Activated CD4-positive, alpha-beta T cell treated with anti-CD3 and anti-CD28 coated beads, Interleukin-2, amount 50 U/mL, for 1 hour (primary cell): ENCODE measurements at places on chromosomes 12 and 14.

- no peak for DNase-seq
These were observed 19.5 kb upstream of the CMKLR1 start for GRCh38 chr12:108358580-108358965.

- DNase-seq, result no peak
These were observed 1.4 kb downstream of the SIX1 start for GRCh38 chr14:60647837-60648248.

- no peak for DNase-seq
These were observed 49.4 kb upstream of the WSCD2 start for GRCh38 chr12:108079721-108080120.

- DNase-seq, result no peak
These were observed 98.3 kb upstream of the CPSF6 start for GRCh38 chr12:69141074-69141473.

GRCh38 chr12:50220363-50220995, 53.3 kb upstream of the CERS5 start:
- no peak for DNase-seq

- peak; percentile 92 for DNase-seq
These were observed 31.2 kb downstream of the TC2N start for GRCh38 chr14:91835920-91836843.

DNA sequence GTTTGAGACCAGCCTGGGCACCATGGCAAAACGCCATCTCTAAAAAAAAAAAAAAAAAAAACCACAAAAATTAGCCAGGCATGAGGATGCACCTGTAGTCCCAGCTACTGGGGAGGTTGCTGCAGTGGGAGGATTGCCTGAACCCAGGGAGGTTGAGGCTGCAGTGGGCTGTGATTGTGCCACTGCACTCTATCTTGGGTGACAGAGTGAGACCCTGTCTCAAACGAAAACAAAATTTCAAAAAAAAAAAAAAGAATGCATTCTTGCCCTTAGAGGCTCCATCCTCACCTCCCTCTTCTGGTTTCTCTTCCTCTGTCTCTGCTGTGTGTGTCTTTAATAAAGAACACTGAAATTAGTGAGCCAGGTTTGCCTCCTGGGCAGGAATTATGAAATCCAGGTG, 107.8 kb downstream of the VCPKMT start:
- DNase-seq, result no peak

- DNase-seq, result no peak
These were observed 148.9 kb downstream of the PPM1H start for GRCh38 chr12:62785941-62786559.

GRCh38 chr12:109763201-109763841, 49.7 kb downstream of the FAM222A start:
- DNase-seq, result no peak

DNA sequence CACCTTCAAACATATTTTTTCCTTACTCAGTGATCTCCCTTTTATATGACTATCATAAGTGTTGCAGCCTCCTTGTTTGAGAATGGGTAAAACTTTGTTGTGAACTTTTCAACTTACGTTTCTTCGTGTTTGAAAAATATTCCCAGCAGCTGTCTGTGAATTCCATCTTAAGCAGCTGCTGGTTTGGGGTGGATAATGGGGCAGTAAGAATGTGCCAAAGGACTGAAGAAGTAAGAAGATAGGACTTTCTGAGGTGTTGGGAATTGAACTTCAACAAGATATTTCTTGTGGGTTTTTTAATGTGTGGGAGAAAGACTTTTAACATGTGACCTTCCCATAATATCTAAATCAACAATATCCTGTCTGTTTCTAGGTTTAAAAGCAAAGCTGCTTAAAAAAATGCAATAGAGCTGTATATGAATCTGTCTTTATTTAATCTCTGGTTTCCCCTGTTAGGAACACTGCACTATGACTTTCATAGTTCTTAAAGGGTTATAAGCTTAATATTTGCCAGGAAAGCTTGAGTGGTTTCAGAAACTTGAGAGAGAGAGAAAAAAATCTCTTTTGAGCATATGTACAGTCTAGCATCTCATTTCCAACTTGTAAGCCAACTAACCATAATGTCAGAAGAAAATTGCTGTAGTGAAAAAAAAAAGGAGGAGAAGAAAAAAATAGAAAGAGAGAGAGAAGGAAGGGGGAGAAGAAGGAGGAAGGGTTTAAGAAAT, 1659.2 kb upstream of the FLRT2 start:
- DNase-seq, result no peak

DNA sequence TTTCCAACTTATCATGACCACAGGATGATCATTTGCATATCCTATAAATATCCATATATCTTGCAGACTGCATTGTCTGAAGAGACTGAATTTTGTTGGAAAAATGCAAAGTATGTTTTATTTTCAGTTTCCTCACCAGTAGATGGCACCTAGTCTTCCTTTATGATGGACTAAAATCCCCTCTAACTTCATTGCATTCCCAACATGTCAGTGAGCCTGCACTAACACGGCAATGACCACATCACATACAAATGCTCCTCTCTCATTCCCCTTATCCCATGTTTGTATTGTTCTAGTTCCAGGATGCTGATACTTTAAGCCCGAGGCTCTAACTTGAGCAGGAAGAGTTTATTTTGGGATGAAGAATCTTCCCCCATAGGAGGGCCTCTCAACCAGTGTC, 24.7 kb upstream of the MYBPC1 start:
- no peak for DNase-seq

DNA sequence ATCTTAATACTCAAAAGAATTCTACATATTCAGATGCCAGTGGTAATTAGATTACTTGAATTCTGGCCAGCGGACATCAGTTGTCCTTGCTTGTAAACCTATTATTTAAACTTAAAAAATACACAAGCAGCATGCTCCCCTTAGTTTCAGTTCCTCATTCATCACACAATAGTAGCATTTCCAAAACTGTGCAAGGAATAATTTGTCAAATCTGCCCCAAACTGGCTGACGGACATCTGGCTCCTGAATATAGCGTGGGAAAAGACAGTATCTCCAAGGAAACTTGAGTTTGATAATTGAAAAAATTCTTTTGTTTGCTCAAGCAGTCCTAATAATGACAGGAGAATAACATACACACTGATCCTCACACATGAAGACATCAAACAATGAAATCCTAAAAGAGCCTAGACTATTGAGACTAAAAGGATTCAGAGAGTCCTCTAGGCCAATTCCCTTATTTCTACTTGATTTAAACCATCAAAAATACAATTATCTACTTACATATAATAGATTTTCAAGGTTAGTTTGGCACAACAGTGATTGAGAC, 90.4 kb downstream of the KIF21A start:
- no peak for DNase-seq

DNA sequence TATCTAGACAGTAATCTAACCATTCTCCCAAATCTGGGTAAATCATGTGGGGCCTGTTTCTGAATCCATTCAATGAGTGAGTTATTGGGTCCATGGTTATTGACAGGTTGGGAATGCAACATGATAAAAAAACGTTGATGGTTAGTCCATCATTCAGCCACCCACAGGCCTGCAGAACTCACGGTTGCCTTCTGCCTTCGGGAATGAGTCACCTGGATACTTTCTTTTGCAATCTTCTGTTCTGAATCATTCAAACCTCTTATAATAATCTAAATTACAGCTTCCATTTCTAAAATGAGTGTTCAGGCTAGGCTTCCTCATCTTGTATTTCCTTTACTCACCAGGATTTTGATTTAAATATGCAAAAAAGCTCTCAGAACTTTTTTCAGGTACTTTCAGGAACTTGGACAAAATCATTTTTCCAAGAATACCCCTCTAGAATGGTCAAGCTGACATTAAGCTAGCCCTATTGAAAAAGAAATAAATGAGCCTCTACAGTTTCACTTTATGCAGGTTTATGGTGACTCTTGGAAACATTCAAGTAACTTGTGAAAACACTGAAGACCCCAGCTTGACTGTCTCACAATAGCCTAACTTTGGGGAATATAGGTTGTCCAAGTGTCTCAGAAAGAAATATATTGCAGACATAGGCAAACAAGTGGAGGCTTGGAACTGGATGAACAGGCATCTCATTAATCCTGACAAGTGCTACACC, 94.4 kb downstream of the KCNK10 start:
- no peak for DNase-seq

GRCh38 chr14:75069811-75070145, 337 bp downstream of the ZC2HC1C start:
- no peak for DNase-seq

- no peak for DNase-seq
These were observed 246.7 kb downstream of the GRIN2B start for GRCh38 chr12:13734584-13735152.

DNA sequence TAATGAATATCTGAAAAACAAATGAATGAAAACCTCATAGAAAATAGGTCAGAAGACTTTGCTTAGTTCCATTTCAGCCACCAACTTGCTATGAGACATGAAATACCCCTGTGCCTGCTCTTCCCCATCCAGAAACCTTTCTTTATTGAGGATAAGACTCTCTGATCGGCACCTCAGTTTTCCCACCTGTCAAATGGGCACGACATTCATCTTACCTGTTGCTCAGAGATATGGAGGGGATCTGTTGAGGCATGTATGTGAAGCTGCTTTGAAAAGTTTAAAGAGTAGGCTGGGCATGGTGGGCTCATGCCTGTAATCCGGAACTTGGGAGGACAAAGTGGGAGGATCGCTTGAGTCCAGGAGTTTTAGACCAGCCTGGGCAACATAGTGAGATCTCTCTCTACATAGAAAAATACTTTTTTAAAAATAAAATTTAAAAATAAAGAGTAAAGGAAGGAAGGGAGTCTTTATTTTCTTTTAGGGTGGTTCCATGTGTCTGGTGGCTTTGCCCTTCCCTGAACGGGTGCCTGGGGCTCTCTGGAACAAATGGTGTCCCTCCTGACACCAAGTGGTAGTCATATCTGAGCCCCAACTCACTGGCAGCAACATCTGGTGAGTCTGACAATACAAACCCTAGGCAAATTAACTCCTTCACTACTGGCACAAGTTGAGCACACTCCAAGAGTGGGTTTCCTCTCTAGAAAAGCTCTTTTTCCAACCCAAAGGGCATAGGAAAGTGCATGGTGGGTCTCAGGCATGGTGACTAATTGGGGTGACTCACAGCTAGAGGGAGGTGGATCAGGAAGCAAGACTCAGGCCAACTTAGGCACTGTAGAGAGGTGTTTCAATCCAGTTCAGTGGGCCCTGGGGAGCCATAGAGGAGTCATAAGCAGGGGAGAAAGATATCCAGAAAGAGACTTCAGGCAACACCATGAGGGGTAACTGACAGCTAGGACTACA, 42.1 kb downstream of the MAP1LC3B2 start:
- no peak for DNase-seq

DNA sequence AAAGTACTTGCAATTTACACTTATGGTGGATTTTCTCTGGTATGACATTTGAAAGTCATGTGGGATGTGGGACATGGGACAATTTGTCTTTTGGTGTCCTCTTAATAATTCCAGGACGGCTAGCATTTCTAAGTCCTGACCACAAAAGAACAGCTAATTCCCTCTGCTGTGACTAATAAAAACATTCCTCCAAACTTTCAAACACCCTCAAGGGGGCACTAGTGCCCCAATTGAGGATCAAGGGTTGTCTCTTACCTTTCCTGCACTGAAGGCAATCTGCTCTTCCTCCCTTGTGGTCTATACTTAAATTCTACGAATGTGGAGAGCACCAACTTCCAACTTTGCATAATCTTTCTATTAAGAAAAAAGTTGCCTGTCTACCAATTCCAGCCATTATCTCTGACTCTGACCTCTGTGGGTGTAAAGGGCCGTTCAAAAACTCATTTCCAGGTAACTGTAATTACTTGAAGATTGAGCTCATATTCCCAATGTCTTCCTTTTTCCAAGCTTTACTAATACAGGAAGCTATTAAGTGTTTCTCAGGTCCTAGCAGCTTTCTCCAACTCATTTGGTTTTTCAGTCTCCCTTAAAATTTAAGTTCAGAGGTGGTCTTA, 210.2 kb downstream of the PTPRO start:
- DNase-seq, result peak; percentile 42

DNA sequence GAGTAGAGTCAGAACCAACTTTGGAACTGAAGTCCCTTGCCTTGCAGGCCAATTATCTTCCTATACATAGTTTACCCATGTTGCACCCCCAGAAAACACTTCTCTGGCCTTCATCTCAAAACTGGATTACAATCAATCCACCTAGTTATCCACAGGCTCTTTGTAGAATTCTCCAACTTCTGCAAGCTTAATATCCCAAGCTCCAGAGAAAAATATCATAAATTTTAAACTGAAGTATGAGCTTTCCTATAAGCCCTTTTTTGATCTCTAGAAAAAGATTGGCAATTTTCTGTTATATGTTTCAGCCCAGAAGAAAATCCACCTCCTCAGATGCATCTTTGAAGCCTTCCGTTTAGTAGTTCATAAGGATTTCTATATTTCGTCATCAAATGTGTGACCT, 553.4 kb downstream of the SNAPC1 start:
- DNase-seq, result no peak

DNA sequence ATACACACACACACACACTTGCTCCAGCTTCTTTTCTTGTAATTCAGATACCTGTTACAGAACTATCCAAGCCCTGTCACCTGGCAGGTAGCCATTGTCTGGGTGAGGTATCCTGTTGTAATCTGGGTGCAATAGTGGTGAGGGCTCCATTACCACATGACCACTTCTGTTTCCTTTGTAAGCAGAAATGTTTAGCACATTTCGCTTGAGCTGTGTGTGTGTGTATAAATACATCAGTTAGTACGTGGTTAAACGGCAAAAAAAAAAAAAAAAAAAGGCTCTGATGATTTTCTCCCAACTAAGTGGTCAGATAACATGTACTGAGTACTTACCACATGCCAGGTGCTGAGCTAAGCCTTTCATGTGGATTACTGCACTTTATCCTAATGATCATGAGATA, 129.3 kb upstream of the SSTR1 start:
- DNase-seq, result peak; percentile 50
